Activated effector memory CD4-positive, alpha-beta T cell treated with Interleukin-2 at 50 U/mL for 16 hours (primary cell): ENCODE measurements at places on chromosomes 13 and 19.
A peak's percentile ranks its signal among the peaks of the same experiment; 100 is the strongest.

DNA sequence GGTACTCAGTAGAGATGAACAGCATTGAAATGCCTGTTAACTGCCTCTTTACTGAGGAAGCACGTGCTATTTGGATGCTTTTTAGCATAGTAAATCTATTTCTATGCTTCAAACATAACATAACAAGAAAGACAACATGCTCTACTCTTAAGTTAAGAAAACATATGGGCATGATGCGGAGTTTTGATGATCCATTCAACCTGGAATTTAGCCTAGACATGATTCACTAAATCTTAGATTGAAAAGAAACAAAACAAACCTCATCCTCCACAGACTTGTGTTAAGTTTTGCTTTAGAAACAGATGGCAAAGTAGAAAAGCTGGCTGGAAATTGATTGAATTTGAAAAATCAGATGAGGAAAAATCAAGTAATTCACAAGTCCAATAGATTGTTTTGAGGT is 593.8 kb downstream of the OLFM4 start:
- DNase-seq, result no peak

- no peak for DNase-seq
These were observed 23.7 kb upstream of the SHISA2 start for GRCh38 chr13:26075498-26075897.

DNA sequence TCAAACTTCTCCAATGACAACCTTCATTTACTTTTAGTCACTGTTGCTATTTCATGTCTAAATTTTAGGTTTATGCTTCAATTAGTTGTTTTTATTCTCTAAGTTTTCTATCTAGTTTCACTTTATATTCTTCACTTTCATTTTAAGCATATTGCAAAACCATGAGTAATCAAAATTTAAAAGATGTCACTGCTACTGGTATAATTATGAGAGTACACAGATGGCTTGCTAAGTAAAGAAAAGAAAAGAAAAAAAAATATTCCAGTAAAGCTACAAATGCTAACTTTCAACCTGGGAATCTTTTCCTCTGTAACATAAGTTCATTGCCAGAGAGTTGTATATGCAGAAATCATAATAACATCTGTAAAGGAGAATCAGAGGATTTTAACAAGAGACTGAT is 1624.7 kb downstream of the PCDH9 start:
- DNase-seq, result no peak

GRCh38 chr13:50126993-50127725 is 111.9 kb downstream of the KCNRG start:
- DNase-seq, result peak; percentile 42

DNA sequence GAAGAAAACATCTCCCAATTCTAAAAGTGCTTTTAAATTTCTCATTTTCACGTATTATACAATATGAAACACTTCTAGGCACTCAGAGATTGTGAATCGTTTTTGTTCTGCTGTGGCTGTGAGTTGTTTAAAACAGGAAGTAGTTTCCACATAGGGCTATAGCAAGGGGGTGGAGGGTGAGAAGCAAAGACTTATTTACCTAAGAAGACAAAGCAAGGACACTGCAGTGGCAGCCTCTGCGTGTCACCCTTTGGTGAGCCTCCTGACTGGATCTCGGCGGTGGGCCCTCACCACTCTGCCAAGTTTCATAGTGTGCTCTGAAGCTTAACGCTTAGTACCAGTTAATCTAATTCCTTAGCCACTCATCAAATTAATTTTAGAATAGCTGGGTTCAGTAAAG is 56.8 kb downstream of the TNFSF13B start:
- peak; percentile 2 for DNase-seq

DNA sequence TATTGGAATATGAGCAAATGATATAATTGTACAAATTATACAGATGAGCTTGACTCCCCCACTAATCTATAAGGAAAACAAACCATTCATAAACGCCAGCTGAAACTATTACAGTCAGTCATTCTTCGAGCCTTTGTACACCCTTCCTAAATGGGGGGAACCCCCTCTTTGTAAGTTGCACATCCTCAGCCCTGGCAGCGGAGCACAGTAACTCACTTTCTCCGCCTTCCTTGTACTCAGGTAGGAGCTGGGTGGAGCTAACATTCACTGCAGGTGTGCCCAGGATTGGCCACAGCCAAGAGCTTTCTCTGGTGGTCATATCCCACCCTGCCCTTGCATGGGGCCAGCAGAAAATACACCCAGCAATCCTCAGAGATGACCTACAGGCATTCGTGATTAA is 28.6 kb downstream of the PIN1 start:
- DNase-seq, result no peak

DNA sequence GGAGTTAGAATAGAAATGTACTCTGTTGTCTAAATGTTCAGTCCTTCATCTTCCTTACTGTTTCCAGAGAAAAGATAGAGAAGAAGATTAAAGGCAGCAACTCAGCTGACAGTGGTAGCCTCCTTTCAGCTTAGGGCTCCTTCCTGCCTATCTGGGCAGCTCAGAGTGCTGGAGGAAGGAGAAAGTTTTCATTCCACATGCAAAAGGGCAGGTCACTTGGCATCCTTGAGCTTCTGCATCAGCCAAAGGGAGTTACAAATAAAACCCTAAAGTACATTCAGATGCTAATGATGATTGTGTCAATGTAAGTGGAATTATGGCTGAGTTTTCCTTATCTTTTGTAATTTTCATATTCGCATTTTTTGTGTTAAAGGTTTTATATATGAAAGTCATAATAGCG is 58.9 kb downstream of the ESD start:
- no peak for DNase-seq

DNA sequence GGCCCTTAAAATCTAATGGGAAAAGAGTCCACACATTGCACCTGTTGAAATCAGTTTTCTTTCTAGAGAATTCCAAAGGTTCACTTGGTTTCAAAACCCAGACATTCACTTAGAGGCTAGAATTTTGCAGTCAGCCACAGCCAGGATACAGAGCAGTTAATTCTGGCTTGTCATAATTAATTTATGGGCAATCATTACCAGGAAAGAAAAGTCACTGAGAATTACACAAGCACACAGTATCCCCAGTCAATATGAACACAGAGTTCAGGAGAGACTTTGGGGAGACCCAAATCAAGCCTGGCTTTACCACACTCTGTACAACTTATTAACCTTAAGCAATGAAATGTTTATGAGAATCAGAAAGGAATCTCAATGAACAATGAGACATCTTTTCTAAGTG is 224.3 kb upstream of the SOX21 start:
- no peak for DNase-seq

DNA sequence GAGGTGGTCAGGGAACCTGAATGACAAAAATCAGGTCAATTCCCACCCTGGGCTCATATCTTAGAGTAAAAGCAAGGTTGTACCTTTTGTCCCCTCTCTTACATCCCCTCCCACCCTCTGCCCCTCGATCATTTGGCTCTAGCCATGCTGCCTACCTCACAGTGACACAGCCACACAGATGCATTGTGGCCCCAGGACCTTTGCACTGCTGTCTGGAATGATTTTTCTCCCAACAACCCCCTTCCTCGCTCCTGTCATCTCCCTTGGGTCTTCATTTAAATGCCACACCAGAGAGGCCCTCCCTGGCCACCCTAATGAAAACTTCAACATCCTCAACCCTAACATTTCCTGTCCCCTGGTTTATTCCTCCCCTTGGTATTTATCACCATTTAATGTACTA is 4.3 kb downstream of the MYH14 start:
- DNase-seq, result no peak
